ENCODE measurements at places on chromosomes 12 and 14. TPM values are rescaled to one million over a fixed set of nuclear protein-coding genes. Genes with fewer than 3 reads are reported as not detected.

The HCAR2 gene
- 0.19 TPM for total RNA-seq

DNA sequence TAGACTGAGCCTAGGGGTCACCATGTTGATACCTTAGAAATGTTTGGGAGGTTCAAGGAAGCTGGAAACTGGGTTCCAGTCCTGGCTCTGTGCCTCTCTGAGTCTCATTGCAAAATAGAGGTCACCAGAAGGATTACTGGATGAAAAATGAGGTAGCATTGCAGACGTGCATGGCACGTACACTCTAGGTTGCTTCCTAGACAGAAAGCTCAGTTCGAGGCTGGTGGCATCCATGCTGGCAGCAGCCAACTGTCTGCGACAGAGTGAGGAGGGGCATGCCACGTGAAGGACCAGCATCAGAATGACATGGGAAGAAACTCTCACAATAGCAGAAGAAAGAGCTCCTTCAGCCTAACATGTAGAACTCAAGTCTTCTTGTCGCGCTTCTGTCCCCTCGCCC is 4.6 kb upstream of the CYP46A1 start:
- DNase-seq = no peak

GRCh38 chr14:57871459-57872080 is 5.7 kb upstream of the SLC35F4 start:
- DNase-seq = no peak

DNA sequence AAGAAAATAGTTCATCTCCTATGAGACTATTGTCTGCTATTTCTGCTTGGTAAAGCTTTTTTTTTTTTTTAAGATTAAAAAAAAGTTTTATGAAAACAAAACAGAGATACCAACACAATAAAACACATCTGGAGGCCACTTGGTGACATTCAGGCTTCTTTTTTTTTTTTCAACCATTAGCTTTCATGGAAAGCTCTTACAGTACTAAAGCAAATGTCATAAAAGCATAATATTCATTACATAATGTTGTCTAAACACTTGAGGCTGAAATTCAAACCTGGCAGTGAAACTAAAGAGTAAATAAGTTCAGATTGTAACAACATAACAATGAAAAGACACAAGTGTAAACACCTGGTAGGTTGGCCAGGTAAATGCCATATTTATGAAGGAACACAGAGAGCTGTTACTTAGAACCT is 14.7 kb downstream of the PRICKLE1 start:
- DNase-seq = no peak

- DNase-seq = no peak
These were observed 731 bp upstream of the PCNX4 start for GRCh38 chr14:60090864-60091519.

- no peak for DNase-seq
These were observed 145.2 kb upstream of the TMCC3 start for GRCh38 chr12:94795520-94795919.
